ENCODE measurements at places on chromosomes 7 and 10.

DNA sequence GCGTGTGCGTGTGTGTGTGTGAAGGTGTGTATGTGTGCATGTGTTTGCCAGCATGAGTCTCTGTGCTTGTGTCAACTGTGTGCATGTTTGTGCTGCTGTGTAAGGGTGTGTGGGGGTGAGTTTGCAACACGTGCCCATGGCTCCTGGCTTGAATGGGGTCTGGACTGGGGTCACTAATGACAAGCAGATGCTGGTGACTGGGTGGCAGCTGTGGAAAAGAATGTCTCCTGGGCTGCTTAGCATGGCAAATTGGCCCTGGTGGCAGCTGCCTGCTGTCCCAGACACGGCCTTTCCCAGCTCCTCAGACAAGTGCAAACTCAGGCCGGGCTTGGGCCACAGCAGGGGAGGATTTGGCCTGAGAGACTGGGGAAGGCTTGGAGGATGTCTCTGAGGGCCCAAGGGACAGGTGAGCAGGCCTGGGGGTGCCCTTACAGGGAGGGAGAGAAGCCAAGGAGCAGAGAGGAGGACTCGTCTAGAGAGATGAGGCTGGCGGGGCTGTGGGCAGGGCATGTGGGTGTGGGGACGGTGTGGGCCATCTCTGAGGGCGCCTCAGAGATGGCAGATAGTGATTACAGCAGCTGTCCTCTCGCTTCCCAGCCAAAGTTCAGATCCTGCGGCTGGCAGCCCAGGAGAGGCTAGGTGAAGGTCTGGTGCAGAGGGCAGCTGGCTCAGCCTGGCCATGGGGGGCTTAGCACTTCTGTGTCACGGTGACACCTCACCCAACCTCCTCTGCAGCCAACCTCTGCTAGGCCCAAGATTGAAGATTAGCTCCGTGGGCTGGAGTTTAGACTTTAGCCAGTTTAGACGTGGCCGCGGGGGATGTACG is 1.5 kb downstream of the AQP1 start:
- H3K4me1 ChIP-seq = peaks cover 92% of the 10 kb centered on the region
- H3K4me3 ChIP-seq = no peak overlapping the region
- H3K27ac ChIP-seq = peak overlapping the region; percentile 75
- H3K36me3 ChIP-seq = no peaks in the 10 kb centered on the region

DNA sequence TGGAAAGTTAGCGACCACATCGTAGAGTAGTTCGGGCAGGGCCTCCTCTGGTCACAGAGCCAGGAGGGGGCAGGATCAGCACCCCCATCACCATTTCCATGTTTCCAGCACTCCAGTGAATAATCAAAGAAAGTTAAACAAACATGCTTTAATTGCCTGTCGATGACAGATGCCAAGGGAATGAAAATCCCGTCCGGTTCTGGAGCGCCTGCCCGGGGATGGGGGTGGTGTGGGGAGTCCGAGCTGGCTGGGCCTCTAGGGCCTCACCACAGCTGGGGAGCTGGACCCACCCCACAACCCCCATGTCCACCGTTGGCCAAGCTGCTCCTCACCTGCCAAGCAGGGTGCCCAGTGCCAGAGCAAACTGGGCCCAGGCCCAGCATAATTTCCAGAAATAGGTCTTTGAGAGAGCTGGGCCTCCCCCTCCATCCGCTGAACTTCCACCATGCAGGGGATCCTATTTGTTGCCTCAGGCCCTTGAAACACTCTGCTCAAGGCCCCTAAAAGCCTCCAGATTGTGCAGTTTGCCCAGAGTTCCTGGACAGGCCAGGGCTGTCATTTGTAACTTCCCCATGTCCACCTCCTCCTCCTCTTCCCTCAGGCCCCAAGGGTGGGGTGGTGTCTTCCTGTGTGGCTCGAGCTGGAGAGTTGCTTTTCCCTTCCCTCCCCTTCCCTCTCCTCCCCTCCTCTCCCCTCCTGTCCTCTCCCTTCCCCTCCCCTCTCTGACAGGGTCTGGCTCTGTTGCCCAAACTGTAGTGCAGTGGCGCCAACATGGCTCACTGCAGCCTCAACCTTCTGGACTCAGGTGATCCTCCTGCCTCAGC is 101.0 kb downstream of the MYL10 start:
- no peaks in the 10 kb centered on the region for H3K27me3 ChIP-seq
- peak; percentile 37 for DNase-seq
- H3K36me3 ChIP-seq = no peaks in the 10 kb centered on the region
- H3K4me1 ChIP-seq = no peaks in the 10 kb centered on the region

GRCh38 chr10:80094231-80094630 is 15.8 kb downstream of the TMEM254 start:
- H3K27ac ChIP-seq = no peak overlapping the region
- no peaks in the 10 kb centered on the region for H3K27me3 ChIP-seq
- no peaks in the 10 kb centered on the region for H3K4me1 ChIP-seq
- H3K36me3 ChIP-seq = no peaks in the 10 kb centered on the region

DNA sequence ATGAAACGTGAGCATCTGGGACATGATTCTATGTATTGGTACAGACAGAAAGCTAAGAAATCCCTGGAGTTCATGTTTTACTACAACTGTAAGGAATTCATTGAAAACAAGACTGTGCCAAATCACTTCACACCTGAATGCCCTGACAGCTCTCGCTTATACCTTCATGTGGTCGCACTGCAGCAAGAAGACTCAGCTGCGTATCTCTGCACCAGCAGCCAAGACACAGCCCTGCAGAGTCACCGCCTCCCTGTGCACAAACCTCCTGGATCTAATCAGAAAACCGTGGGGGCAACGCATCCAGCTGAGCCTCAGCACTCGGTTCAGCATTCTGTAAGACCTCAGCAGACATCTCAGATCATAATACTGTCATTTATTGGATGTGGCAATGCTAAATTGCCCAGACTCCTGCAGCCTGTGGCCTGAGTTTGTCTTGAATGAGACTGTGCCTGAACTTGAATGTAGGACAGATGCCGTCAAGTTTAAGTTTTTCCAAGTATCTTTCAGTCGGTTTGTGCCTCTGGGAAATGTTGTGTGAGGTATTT is 41.5 kb upstream of the PRSS58 start:
- H3K4me3 ChIP-seq = no peak overlapping the region
- no peaks in the 10 kb centered on the region for H3K27me3 ChIP-seq
- no peak overlapping the region for H3K27ac ChIP-seq
- no peaks in the 10 kb centered on the region for H3K4me1 ChIP-seq
- H3K36me3 ChIP-seq = no peaks in the 10 kb centered on the region

DNA sequence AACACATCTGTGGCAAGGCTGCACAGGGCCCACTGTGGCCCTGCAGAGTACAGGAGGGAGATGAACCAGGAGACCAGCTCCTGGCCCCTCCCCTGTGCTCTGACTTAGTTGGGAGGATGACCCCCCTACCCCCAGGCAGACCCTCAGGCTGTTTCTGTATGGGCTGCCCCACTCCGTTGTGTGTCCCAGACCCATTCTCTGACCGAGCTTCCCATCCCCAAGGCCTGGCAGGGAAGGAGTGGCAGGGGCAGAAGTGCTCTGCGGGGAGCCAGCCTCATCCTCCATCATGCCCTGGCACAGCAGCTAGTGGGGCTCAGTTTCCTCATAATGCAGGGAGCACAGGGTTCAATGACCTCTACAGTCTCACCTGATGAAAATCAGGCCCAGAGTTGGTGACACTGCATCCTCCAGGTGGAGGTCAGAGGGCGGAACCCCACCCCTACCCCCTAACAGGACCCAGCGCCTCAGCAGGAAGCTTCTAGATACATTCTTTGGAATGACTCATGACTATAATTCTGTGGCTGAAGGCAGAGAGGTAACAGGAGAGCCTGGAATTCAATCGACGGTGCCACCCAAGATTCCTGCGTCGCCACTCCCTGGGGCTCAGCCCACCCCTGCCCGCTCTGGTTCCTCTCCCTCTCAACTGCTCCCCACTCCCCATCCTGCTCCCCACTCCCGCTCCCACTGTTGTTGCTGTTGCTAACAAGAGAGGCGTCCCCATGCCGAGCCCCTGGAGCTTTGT is 18.2 kb downstream of the PODXL start:
- no peaks in the 10 kb centered on the region for H3K27me3 ChIP-seq
- peak overlapping the region; percentile 85 for H3K27ac ChIP-seq
- H3K36me3 ChIP-seq = no peaks in the 10 kb centered on the region
- H3K4me3 ChIP-seq = no peak overlapping the region
- no peak for DNase-seq
- H3K4me1 ChIP-seq = peaks cover 100% of the 10 kb centered on the region

DNA sequence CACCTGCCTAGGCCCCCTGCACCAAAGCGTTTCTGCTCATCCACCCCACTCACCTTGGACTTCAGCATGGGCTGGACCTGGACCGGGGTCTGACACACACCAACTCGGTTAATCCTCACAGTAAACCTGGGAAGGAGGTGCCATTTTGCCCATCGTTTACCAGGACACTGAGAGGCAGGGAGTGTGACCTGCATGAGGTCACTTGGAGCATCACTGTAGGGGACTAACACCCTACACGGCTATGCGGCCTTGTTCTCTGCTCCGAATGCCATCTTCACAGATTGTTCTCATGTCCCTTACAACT is 33.0 kb downstream of the ANKRD16 start:
- H3K27me3 ChIP-seq = no peaks in the 10 kb centered on the region
- no peak overlapping the region for H3K4me3 ChIP-seq

DNA sequence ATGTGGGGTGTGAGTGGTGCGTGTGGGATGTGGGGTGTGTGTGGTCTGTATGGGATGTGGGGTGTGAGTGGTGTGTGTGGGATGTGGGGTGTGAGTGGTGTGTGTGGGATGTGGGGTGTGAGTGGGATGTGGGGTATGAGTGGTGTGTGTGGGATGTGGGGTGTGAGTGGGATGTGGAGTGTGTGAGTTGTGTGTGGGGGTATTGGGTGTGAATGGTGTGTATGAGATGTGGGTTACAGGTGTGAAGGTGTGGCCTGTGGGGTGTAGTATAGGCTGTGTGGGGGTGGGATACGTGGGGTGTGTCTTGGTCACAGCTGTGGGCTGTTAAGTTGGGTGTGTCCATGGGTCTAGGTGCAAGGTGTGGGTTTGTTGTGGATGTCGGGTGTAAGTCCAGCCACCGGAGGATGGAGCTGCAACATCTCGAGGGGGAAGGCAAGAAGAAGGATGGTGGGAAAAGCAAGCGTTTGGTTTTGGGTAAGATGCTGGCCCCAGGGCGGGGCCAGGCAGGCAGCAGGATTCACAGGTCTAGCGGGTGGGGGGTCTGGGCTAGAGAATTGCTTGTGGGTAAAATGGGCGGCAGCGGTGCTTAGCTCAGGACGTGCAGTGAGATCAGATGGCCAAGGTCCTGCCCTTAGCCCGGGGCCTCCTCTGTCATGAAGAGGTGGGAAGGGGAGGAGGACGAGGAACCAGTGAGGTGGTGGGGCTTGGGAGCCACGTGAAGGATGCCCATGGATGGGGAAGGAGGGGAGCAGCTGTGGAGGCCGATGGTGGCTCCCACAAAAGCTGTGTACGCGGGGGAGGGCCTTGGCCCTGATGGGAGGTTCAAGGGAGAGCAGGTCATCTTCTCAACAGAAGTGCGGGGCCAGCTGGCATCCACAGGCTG is 60.1 kb downstream of the CFAP46 start:
- no peak overlapping the region for H3K27ac ChIP-seq
- H3K4me1 ChIP-seq = no peaks in the 10 kb centered on the region
- no peaks in the 10 kb centered on the region for H3K27me3 ChIP-seq
- no peaks in the 10 kb centered on the region for H3K36me3 ChIP-seq

All from body of pancreas (tissue), 4 donors.